H9 (cell line): ENCODE measurements at places on chromosomes 16 and 17. TPM values are rescaled to one million over a fixed set of nuclear protein-coding genes. Genes with fewer than 3 reads are reported as not detected.

- no peak for DNase-seq
Observed at GRCh38 chr17:45018848-45019711, 32.4 kb downstream of the DCAKD start.

- no peak for DNase-seq
Observed at GRCh38 chr16:17331071-17331607, 139.6 kb downstream of the XYLT1 start.

DNA sequence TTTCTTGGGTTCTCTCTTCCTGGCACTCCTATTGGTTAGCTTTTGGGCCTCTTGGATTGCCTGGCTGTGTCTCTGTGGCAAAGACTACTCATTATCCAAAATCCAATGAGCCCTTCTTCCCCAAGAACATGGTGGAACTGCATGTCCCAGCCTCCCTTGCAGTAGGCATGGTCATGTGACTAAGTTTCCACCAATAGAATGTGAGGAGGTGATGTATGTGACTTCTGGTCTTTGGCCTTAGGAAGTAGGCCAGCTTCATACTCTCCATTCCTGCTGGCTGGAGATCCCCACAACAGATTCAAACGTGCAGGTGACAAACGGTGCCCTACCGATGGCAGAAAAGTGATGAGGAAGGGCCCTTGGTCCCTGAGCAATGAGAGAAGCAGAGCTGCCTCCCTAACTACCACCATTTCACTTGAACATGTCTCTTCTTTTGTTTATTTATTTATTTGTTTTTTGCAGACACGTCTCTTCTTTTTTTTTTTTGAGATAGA lies 17.3 kb upstream of the SPN start:
- DNase-seq, result no peak

DNA sequence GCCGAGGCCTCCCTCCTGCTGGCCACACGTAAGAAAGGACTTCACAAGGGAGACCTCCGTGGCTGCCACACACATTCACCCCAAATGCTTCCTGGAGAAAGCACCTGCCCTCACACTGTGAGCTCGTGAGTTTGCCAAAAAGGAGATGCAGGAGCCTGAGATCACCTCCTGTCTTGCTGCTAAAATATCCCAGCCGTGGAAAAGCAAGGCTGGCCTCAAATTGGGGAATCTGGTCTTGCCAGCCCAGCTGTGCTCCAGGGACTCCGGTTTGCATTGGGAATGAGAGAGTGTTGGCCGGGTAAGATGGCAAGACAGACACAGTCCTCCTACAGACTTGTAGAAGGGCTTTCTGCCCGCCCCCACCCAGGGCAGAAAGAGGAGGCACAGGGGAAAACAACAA lies 13.8 kb downstream of the RBFOX3 start:
- no peak for DNase-seq

GRCh38 chr16:74633686-74634085 lies 26.8 kb upstream of the GLG1 start:
- no peak for DNase-seq

DNA sequence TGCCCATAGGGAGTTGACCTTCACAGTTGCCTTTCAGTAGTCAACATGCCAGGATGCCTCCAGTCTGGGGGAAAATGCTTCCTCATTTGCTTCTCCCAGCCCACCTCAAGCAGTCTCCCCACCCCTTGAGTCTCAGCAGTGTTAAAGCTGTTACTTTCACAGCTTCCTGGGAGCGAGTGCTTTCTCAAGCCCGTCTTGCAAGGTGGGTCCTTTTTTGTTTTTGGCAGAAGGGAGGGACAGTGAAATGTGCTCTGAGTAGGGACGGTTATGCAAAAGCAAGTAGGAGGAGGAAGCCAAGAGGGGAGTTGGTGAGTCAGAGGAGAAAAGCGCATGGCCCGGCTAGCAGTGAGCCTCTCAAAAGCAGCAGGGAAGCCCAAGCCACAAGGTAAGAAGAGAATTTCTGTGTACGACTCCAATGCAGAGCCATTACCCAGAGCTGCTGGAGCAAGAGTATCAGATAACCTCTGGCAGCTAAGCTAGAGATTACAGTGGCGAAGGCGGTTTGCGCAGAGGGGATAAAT lies at the start of gene CHST4:
Gene CHST4 (plus strand): TSS at position 316 of the 521 bp plus-strand sequence. CDS start 10,252 bp downstream, outside the sequence.
- DNase-seq, result peak; percentile 94

Gene TMEM114
- 0.33 and 1.2 TPM in 2 replicates for total RNA-seq

Gene WFDC1
- 0.24 and 0.29 TPM in 2 replicates for total RNA-seq

Gene CCL7
- not detected in 2 replicates for total RNA-seq

Gene MFAP4
- 1.5 and 2.0 TPM in 2 replicates for total RNA-seq
